ENCODE measurements at places on chromosomes 11 and 22.

GRCh38 chr22:48451891-48452290, 1375.8 kb downstream of the BRD1 start:
- no peak for DNase-seq

- no peak for DNase-seq
Measured at GRCh38 chr22:42939941-42940653, 74.9 kb downstream of the PACSIN2 start.

- DNase-seq: no peak
Measured at GRCh38 chr11:19988598-19988997, 171.7 kb downstream of the DBX1 start.

DNA sequence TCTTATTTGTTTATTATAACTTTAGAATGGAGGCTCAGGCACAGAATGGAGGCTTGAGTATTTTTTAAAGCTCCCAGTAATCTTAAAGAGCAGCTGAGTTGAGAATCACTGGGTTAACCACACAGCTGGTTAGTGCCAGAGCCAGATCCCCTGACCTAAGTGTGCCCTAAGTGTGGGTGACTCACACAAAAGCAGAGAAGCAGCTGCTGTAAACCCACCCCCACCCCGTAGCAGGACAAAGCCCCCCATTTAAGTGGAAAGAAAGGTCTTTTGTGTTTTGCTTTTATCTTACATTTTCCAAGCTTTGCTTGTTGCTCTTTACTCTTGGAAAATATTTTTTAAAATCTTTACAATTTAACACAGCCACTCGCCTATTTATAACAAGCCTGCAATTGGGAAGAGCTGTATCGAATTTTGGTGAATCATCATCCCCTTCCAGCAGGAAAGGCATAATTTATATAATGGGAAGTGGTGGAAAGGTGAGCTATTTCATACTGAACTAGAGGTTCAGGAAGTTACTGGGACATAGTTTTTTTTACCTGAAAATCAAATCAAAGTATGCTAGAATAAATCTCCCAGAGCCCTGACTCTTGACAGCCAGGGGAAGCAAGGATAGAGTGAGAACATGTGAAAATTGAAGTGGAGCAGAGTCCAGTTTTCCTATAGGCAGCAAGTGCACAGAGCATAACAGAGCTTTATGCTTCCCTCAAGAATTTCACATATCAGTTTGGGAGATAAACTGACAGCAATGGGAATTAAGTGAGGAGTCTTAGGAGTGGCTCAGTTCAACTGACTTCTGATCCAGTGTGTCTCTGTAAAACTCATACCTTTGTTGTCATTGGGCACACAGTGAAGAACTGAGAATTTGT, 405.7 kb downstream of the AASDHPPT start:
- no peak for DNase-seq

DNA sequence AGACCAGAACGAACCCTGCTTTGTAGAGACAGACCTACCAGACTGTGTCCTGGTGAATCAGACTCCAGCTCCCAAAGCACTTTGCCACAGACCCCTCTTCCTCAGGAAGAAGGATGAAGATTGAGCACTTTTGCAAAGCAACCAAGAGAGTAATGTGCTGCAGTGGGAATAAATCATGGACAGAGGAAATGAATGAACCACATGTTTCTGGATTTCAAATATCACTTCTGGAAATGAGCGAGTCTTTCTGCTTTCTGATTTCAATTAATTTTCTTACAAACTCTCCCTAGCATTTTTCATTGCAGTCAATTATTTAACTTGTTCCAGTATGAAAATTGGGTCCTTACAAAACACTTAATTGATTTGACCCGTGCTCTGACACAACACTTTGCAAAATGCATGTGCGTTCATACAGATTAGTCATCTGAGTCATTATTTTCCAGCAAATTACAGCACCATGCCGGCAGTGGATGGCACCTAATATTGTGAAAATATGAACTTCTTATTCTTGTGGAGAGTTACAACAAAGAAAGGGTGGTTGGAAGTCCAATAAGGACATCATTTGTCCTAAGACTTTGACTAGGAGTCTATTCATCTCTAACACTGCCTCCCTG, 315.9 kb upstream of the CCDC90B start:
- no peak for DNase-seq

GRCh38 chr11:75406338-75406777, 7.0 kb downstream of the RPS3 start:
- DNase-seq: no peak

GRCh38 chr11:131889760-131890581, 519.6 kb downstream of the NTM start:
- DNase-seq: no peak

- DNase-seq: no peak
Measured at GRCh38 chr11:92222701-92223100, 1.9 kb upstream of the FAT3 start.

DNA sequence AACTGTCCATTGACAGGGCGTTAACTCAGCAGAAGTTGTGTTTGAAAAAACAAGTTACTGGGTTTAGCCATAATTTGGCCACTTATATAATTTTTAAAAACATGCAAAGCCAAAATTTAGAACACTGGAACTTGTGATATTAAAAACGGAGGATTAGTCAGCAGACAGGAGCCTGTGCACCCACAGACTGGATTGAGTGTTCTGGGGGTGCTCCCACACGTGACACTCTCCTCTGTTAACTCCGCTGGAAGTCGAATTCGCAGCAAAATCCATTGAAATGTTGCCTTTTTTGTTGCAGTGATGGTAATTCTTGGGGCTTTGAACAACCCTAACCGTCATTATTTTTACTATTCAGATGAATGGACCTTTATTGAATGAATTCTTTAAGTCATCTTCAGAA, 269.8 kb downstream of the DDX10 start:
- no peak for DNase-seq

DNA sequence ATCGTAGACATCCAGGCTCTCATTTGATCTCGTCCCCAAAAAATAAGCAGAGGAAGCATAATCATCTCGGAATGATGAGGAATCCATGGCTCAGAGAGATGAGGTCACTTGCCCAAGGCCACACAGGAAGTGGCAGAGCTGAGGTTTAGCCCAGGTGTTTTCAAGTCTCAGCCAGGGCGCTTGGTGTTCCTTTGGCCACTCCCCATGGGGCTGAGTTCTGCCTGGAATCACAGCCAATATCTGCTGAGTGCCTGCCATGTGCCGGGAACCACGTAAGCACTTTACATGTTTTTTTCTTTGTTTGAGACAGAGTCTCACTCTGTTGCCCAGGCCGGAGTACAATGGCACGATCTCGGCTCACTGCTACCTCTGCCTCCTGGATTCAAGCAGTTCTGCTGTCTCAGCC, 29.5 kb upstream of the MYH9 start:
- DNase-seq: no peak

- no peak for DNase-seq
Measured at GRCh38 chr22:39343259-39344045, 6.3 kb upstream of the SYNGR1 start.

DNA sequence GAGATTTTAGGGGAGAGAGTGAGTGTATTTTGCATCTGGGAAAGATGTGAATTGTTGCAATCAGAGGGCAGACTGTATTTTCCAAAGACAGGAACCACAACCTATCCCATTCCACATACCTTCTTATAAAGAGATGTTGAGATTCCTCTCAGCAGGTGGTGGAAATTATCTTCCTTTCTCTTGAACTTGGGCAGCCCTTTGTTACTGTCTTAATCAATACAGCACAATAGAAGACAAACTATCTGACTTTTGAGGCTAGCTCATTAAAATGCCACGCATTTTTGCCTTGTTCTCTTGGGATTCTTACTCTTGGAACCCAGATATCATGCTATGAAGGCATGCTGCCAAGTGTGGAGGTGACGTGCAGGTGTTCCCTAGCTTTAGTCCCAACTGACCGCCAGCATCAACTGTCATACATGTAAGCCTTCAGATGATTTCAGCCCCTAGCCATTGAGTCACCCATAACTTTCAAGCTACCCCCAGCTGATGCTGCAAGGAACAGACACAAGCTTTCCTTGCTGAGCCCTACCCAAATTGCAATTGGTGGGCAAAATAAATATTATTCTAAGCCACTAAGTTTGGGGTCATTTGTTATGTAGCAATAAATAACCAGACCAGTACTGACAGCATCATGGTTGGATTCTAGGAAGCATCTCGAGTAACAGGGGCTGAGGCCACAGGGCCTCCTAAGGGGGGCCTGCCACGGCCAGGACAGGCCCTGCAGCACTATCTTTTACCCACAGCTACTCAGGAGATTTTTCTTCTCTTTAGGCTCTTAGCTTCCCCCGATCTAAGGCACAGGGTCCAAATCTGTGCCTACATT, 63.0 kb downstream of the RPL27A start:
- no peak for DNase-seq

GRCh38 chr11:2509481-2510001, 64.7 kb downstream of the KCNQ1 start:
- DNase-seq: no peak

GRCh38 chr11:90135016-90135415, 553 bp downstream of the NAALAD2 start:
- no peak for DNase-seq

DNA sequence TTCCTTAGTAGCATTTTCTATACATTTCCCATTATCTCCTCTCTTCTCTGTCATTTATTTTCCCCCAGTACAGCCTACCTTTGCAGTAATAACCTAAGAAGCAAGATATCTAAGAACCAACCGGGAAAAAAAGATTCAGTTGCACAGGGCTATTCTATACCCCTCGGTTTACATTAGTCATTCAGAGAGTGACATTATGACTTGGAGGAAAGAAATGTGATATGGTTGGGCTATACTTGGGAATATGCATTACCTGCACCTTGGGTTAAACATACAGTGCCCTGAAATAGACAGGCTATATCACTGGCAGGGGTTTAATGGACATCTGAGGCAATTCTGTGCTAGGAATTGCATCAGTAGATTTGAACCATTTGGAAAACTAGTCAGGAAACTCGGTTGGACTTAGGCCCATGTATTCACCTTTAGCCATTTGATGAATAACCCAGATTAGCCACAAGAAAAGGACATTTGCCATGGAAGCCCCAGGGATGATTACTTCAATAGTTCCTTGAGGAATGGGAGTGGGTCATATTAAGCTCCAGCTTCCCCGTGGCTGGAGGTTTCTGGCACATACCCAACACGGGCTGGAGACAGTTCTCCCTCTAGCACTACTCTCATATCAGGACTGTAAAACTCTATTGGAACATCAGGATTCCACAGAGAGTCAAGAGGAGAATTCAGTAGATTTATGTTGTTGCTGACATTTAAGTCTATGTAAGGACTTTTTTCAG, 973.2 kb downstream of the NTM start:
- DNase-seq: no peak

DNA sequence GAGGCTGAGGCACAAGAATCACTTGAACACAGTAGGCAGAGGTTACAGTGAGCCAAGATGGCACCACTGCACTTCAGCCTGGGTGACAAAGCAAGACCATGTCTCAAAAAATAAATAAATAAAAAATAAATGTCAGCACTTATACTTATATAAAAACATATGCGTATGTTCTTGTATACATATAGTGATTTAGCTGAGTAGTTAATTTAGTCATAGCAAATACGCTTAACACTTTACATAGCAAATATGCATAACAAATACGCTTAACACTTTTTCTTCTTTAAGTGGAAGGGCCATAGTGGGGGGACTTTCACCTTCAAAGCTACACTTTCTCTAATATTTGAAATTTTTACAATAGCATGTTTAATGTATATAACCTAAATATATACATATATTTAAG, 64.0 kb upstream of the CAPRIN1 start:
- no peak for DNase-seq

DNA sequence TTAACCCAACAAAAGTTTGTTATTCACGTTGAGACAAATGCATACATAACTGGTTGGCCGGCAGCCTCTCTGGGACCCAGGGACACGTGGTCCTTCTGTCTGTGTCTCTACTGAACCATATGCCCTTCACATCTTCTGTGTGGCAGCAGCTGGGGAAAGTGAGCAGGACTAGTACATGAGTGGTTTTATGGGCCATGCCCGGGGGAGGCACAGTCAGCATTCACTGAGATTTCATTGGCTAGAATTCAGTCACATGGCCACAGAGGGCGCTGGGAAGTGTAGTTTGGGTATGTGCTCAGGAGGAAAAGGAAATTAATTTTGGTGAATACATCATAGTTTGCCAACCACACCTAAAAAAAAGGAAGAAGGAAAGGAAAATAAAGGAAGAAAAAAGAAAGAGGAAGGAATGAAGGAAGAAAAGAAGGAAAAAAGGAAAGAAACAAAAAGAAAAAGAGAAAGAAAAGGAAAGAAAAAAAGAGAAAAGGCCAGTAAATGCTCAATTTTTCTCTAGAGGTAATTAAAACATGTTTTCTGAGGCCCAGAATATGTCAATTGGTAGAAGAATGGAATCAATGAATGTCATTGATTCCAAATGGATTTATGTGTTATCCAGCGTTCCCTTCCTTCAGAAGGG, 55.9 kb upstream of the KIRREL3 start:
- no peak for DNase-seq

DNA sequence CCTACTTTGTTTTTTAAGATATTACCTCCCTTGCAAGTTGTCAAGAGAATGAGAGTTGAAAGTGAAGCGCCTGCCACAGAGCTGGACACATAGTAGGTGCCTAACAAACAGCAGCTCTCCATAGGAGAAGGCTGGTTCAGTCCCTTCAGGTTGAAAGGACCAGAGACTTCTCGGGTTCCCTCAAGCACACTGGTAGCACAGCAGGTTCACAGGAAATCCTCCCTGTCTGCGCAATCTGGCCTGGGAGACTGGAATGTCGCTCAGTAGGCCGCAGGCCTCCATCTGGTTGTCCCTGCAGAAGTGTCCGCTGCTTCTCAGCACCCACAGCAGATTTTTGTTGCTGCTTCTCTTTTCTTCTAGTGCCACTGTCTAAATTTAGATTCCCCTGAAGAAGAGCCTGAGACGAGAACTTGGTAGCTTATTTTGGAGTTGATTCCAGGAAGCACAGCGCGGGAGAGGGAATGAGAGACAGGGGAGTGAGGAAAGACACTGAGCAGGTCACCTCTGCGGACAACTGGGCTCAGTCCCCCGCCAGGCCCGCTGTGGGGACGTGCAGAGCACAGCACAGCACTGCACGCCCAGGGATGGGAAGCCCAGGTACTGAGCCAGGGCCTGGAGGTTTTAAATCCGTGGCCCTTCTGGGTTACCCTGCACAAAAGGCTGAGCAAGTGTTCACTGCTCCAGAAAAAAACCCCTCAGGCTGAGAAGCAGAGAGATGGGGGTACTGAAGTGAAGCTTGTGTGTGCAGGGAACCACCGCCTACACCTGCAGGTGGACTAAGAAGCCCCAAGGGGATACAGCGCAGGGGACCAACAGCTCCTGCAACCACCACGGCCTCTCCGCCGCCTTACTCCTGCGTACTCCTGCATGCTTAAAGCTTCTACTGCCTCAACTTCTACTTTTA, 31.6 kb downstream of the RBX1 start:
- DNase-seq: no peak
